AG08395 (cell line): ENCODE measurements at places on chromosomes 3 and 15.

- DNase-seq, result peak; percentile 27
These were observed 588 bp upstream of the VIPR1 start for GRCh38 chr3:42501681-42502428.

- DNase-seq, result peak; percentile 37
These were observed 11.7 kb downstream of the PXYLP1 start for GRCh38 chr3:141243271-141243707.

GRCh38 chr3:27166888-27167287 is 202.3 kb downstream of the NEK10 start:
- peak; percentile 94 for DNase-seq

- peak; percentile 12 for DNase-seq
These were observed 323.5 kb downstream of the ERC2 start for GRCh38 chr3:56144805-56145204.

DNA sequence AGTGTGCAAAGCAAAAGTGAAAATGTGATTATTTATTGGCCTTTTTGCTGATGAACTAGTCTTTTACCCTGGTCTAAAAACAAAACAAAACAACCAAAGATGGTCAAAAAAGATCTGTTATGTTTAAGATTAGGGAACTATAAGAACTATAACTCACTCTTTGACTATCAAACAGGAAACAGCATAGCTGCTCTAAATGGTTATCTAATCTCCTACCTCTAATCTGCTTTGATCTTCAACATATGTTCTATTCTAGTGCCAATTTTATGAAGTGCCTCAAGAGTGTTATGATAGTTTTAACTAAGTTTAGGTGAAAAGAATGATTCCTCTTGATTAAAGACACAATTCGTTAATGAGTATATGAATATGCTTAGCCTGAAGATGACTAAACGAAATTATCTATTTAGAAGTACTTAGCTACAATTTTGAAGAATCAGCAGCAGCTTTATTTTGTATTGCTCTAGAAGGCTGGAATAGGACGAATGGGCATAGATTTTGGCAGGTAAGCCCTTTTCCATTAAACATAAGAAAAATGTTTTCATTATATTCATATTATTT is 46.0 kb downstream of the SETD2 start:
- DNase-seq, result no peak

- DNase-seq, result no peak
These were observed 59.0 kb downstream of the GRIP2 start for GRCh38 chr3:14481018-14481645.

DNA sequence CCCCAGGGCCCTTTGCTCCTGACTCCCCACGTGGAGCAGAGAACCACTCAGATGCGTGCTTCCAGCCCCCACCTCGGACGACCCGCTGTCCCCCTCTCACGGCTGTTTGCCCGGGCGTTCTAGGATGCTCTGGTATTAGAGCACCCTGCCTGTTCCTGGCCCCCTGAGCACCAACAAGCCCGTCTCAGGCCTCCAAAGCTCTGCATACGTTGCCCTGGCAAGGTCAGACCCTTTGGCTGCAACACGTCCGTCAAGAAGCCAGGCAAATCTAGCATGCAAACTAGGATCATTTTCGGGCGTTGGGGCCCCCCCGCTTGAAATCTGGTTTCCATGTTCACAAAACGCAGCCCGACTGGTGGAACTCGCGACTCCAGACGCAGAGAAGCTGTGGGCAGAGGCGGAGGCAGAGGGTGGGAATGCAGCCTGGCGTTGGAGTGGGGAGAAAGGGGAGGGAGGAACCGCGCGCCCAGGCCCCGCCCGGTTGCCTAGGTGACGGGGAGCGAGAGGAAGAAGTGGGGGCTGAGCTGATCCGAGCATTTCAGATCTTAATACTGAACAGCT is 86.2 kb upstream of the PIAS1 start:
- peak; percentile 55 for DNase-seq

DNA sequence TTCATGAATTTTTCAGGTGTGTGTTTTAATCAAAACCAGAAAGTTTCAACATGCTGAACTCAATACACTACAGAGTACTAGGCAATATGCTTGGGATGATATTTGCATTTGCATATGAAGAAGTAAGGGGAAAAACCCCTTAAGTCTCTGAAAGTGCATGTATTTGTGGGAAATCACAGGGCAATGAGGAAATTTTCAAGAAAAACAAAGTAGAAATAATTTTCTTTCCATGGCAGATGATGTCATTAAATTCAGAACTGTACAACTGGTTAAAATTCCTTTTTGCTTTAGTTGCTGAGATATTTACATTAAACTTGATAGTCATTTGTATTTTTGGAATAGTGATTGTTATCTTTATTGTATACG is 294.0 kb upstream of the TBC1D5 start:
- no peak for DNase-seq
